Activated CD8-positive, alpha-beta T cell treated with anti-CD3 and anti-CD28 coated beads for 36 hours (primary cell): ENCODE measurements at places on chromosomes 5 and 9. TPM values are rescaled to one million over a fixed set of nuclear protein-coding genes. Genes with fewer than 3 reads are reported as not detected.

Gene EPB41L4A
- total RNA-seq = 0.25 TPM

DNA sequence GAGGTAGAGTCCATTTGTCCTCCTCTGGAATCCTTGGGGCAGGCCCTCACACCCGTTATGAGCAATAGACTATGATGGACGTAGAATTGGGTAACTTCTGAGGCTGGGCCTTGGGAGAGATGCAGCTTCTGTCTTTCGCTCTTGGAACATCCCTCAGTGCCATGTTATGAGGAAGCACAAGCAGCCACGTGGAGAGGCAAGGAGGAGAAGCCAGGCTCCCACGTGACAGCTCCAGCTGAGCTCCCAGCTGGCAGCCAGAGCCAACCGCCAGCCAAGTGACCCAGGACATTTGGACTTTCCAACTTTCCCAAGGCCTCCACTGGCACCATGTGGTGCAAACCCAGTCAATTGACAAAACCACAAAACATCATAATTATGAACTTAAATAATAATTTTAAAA is 43.0 kb upstream of the BOD1 start:
- no peak overlapping the region for H3K27ac ChIP-seq
- no peaks in the 10 kb centered on the region for H3K36me3 ChIP-seq
- H3K4me1 ChIP-seq = no peaks in the 10 kb centered on the region
- H3K27me3 ChIP-seq = peaks cover 7% of the 10 kb centered on the region
- no peak overlapping the region for H3K4me3 ChIP-seq

Gene CD72
- 15.5 TPM for total RNA-seq

Gene TMEM267
- 14.4 TPM for total RNA-seq

Gene SMAD5
- total RNA-seq = 12.5 TPM

- no peak overlapping the region for H3K27ac ChIP-seq
- no peak overlapping the region for H3K4me3 ChIP-seq
- H3K36me3 ChIP-seq = no peaks in the 10 kb centered on the region
- H3K27me3 ChIP-seq = no peaks in the 10 kb centered on the region
Observed at GRCh38 chr9:92455217-92455616, 27.1 kb downstream of the ASPN start.

GRCh38 chr9:86410281-86410680 is 56.1 kb upstream of the TUT7 start:
- peaks cover 14% of the 10 kb centered on the region for H3K4me1 ChIP-seq
- H3K4me3 ChIP-seq = no peak overlapping the region
- H3K27me3 ChIP-seq = peaks cover 7% of the 10 kb centered on the region
- DNase-seq = no peak
- H3K36me3 ChIP-seq = no peaks in the 10 kb centered on the region

Gene WNT8A
- total RNA-seq = not detected

Gene LPAR1
- total RNA-seq = not detected

- no peak overlapping the region for H3K27ac ChIP-seq
- no peak overlapping the region for H3K4me3 ChIP-seq
- no peaks in the 10 kb centered on the region for H3K36me3 ChIP-seq
- H3K27me3 ChIP-seq = peaks cover 3% of the 10 kb centered on the region
- H3K4me1 ChIP-seq = no peaks in the 10 kb centered on the region
Observed at GRCh38 chr5:36836831-36837230, 39.7 kb upstream of the NIPBL start.

DNA sequence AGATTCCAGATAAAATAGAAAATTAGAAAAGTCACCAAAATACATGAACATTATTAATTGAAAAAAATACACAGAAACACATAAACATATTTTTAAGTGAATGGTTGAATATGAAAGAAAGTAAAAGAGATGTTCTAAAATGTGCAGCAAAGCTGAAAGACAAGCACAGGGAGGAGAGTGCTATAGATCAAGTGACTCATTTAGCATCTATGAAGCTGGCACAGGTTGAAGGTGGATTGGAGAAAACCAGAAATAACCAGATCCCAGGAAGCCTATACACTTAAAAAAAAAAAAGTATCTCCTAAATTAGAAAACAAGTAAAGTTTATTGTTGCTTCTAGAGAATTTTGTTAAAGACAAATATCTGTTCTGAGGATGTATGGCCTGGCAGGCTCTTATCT is 338.9 kb downstream of the CDH12 start:
- no peaks in the 10 kb centered on the region for H3K4me1 ChIP-seq
- H3K4me3 ChIP-seq = no peak overlapping the region
- H3K36me3 ChIP-seq = no peaks in the 10 kb centered on the region

DNA sequence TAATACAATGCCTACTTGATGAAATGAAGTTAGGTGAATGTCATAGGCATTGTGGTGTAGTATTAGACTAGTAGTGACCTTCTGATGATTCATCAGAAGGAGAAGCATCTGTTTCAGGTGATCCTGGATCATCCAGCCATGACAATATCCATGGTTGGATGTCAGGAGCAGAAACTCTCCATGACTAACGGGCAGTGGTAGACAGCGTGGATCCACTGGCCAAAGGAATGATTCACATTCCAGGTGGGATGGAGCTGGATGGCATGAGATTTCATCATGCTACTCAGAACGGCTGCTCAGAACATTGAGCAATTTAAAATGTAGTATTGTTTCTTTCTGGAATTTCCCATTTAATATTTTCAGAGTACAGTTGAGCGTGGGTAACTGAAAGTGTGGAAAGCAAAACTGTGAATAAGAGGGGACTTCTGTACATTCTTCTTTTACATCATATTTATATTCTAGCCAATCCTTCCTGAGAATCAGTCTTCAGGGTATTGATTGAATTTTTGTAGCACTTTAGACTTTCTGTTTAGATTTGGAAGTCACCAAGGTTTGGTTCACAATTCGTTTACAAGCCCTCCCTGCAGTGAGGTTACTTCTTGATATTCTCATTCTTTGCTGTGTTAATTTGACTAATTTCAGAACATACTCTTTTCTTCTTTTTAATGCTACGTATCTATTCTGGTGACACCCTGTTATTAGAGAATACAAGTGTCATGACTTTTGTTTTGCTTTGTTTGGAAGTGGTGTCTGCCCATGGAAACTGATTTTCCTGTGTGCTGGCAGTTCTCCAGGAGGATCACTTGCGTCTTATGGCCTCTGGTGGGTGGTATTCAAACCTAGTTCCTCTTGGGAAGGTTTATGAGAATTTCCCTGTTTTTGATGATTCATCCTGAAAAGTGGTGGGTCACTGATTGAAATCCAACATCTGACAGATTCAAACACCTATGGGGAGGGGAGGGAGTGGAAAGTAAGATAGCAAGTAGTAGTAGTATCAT is 12.2 kb upstream of the CLINT1 start:
- H3K36me3 ChIP-seq = no peaks in the 10 kb centered on the region
- DNase-seq = no peak
- peaks cover 15% of the 10 kb centered on the region for H3K4me1 ChIP-seq
- no peak overlapping the region for H3K27ac ChIP-seq

- no peak overlapping the region for H3K4me3 ChIP-seq
- no peak for DNase-seq
- no peak overlapping the region for H3K27ac ChIP-seq
- no peaks in the 10 kb centered on the region for H3K27me3 ChIP-seq
- H3K36me3 ChIP-seq = no peaks in the 10 kb centered on the region
Observed at GRCh38 chr5:15384581-15384980, 115.4 kb upstream of the FBXL7 start.

- peak; percentile 49 for DNase-seq
- H3K27ac ChIP-seq = peak overlapping the region; percentile 86
- H3K36me3 ChIP-seq = peaks cover 7% of the 10 kb centered on the region
- H3K4me3 ChIP-seq = peak overlapping the region; percentile 69
- H3K27me3 ChIP-seq = no peaks in the 10 kb centered on the region
Observed at GRCh38 chr5:35924122-35924949, 14.1 kb downstream of the CAPSL start.

Gene PCDHGA8
- not detected for total RNA-seq

Gene PCDH1
- 0.87 TPM for total RNA-seq

Gene FBXL7
- not detected for total RNA-seq

DNA sequence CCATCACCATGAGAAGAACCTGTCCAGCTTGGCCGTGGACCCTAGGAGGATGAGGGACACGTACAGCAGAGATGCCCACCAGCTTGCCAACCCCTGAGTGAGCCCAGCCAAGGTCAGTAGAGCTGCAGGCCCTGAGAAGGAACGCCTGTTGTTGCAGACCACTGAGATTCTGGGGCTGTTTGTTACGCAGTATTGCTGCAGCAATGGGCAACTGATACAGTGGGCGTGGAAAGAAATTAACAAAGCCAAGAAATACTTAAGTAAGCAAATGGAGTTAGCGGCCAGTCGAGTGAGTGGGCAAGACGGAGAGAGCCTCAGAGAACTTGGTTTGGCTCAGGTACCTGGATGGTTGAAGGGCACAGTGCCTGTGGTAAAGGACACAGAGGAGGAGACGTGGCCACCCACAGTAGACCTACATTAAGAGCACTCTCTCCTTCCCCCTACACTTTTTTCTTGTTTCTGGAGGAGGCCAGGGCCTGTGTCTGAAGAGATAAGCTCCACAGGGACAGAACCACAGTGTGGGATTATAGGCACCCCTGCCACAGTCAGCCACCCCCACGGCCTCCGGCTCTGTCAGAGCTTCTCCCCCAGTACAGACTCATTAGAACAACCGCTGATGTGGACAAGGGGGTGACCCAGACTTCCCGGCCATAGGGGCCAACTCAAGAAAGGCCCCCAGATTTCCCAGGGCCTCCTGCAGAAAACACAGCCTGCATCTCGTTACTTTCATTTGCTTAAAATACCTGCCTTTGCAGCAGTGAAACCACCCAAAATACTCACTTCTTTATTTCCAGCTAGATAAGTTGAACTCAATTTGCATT is 40.1 kb upstream of the GRHPR start:
- no peak for DNase-seq
- no peaks in the 10 kb centered on the region for H3K36me3 ChIP-seq
- no peak overlapping the region for H3K4me3 ChIP-seq
- H3K27me3 ChIP-seq = no peaks in the 10 kb centered on the region
- H3K27ac ChIP-seq = no peak overlapping the region

DNA sequence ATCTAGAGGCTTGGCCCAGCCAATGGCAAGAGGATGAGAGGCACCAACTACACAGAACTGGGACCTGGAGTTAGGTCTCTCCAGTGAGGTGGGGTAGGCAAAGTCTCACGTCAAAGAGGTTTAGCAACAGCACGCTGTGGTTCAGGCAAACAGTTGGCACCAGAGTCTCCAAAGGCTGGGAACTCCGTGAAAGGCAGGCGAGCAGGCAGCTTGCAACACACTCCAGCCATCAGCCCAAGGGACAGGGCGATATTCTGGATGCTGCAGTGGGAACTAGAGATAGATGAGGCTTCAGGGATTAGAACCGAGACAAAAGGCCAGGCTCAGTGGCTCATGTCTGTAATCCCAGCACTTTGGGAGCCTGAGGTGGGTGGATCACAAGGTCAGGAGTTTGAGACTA is 129.1 kb downstream of the PDZD2 start:
- no peaks in the 10 kb centered on the region for H3K36me3 ChIP-seq
- H3K27ac ChIP-seq = no peak overlapping the region
- peaks cover 1% of the 10 kb centered on the region for H3K27me3 ChIP-seq
- DNase-seq = no peak

Gene PPIP5K2
- 59.5 TPM for total RNA-seq

GRCh38 chr9:127890053-127890452 is 9.3 kb downstream of the ST6GALNAC6 start:
- no peak overlapping the region for H3K4me3 ChIP-seq
- DNase-seq = no peak
- peaks cover 59% of the 10 kb centered on the region for H3K36me3 ChIP-seq
- no peaks in the 10 kb centered on the region for H3K27me3 ChIP-seq
- peaks cover 5% of the 10 kb centered on the region for H3K4me1 ChIP-seq
- no peak overlapping the region for H3K27ac ChIP-seq

- no peaks in the 10 kb centered on the region for H3K27me3 ChIP-seq
- H3K4me3 ChIP-seq = peak overlapping the region; percentile 5
- no peak for DNase-seq
- H3K27ac ChIP-seq = peak overlapping the region; percentile 72
- peaks cover 33% of the 10 kb centered on the region for H3K36me3 ChIP-seq
Observed at GRCh38 chr9:79577969-79578723, 6.4 kb downstream of the TLE4 start.

Gene ADAMTS12
- total RNA-seq = not detected

GRCh38 chr5:148796936-148797335 is 29.5 kb upstream of the ADRB2 start:
- H3K4me3 ChIP-seq = no peak overlapping the region
- H3K4me1 ChIP-seq = peaks cover 39% of the 10 kb centered on the region
- H3K36me3 ChIP-seq = no peaks in the 10 kb centered on the region
- H3K27me3 ChIP-seq = peaks cover 27% of the 10 kb centered on the region
- no peak for DNase-seq
- H3K27ac ChIP-seq = no peak overlapping the region
